ENCODE measurements at places on chromosomes 16 and 17.

DNA sequence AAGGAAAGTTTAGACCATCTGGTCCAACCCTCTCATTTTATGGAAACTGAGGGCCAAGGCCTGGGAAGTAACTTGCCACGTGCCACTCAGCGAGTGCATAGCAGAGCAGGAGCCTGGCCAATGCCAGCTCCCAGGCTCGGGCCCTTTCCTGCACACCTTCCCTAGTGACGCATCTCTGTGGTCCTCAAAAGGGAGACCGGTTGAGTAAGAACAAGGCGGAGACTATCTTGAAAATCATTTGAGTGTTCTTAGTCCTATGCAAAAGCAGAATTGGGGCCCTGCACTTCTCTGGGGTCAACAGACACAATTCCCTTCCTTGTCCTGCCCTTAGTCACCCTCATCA, 2.8 kb downstream of the CCL4 start:
- DNase-seq = no peak

- no peak for DNase-seq
Observed at GRCh38 chr16:3036726-3037315, at the start of gene BICDL2. TSS of gene BICDL2 (minus strand) at chr16:3036944. CDS start at chr16:3035496, 1,448 bp downstream.

DNA sequence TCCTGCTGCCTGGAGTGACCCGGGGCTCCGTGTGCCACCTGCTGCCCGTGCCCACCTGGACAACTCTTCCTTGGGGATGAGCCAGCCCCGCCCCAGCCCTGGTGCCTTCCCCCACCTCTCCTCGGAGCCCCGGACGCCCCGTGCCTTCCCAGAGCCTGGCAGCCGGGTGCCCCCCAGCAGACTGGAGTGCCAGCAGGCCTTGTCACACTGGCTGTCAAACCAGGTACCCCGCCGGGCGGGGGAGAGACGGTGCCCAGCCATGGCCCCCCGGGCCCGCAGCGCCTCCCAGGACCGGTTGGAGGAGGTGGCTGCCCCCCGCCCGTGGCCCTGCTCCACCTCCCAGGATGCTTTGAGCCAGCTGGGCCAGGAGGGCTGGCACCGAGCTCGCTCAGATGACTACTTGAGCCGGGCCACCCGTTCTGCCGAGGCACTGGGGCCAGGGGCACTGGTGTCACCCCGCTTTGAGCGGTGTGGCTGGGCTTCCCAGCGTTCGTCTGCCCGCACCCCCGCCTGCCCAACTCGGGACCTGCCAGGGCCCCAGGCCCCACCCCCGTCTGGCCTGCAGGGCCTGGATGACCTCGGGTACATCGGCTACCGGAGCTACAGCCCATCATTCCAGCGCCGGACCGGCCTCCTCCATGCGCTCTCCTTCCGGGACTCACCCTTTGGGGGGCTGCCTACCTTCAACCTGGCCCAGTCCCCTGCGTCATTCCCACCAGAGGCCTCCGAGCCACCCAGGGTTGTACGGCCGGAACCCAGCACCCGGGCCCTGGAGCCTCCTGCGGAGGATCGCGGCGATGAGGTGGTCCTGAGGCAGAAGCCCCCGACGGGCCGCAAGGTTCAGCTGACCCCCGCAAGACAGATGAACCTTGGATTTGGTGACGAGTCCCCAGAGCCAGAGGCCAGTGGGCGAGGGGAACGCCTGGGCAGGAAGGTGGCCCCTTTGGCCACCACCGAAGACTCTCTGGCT, 38.4 kb downstream of the ARHGAP23 start:
- DNase-seq = no peak

DNA sequence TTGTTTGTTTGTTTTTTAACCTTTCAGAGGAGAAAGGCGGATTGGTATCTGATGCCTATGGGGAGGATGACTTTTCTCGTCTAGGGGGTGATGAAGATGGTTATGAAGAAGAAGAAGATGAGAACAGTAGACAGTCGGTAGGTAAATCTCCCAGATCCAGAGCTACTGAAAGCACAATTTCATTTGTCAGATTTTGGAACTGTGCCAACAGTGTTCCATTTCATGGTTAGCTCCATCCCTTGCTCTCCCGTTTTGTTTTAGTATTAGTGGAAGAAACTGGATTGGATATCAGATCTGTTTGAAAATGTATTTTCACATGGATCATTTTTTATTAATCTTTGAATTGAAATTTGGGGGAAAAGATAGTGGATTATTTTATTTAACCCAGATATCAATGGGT, 1.4 kb downstream of the SAP30BP start:
- no peak for DNase-seq

Measured in HTR-8/SVneo (cell line).